ENCODE measurements at places on chromosomes 12 and 14. TPM values are rescaled to one million over a fixed set of nuclear protein-coding genes. Genes with fewer than 3 reads are reported as not detected.

DNA sequence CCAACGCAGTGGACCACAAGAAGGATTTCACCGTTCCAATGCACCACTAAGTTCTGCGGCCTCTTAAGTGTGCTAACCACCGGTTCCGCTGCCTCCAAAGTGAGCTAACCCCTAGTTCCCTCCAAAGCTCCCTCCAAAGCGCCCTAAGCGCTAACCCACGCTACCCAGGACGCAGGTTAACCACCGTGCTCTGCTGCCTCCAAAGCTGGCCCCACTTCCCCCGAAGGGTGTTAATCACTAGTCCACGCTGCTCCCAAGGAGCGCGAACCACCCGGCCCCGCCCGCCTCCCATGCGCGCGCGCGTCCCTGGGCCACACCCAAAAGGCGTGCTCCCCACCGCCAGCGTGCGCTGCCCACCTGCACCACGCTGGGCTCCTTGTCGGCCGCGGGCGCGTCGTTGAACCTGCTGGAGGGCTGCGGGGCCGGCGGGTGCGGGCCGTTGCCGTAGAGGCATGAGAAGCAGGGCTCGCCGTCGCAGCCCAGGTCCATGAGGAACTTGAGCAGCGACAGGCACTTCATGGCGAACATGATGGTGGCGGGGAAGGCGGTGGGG is 11.7 kb downstream of the FAM181A start:
- DNase-seq: no peak

- no peak for DNase-seq
These were observed 178.1 kb upstream of the DDHD1 start for GRCh38 chr14:53331247-53331646.

GRCh38 chr12:79422060-79422812 is 268.5 kb downstream of the PAWR start:
- DNase-seq: no peak

GRCh38 chr12:2490831-2491230 is 303.9 kb upstream of the FKBP4 start:
- DNase-seq: no peak

GRCh38 chr12:58811346-58811745 is 109.0 kb downstream of the LRIG3 start:
- DNase-seq: no peak

DNA sequence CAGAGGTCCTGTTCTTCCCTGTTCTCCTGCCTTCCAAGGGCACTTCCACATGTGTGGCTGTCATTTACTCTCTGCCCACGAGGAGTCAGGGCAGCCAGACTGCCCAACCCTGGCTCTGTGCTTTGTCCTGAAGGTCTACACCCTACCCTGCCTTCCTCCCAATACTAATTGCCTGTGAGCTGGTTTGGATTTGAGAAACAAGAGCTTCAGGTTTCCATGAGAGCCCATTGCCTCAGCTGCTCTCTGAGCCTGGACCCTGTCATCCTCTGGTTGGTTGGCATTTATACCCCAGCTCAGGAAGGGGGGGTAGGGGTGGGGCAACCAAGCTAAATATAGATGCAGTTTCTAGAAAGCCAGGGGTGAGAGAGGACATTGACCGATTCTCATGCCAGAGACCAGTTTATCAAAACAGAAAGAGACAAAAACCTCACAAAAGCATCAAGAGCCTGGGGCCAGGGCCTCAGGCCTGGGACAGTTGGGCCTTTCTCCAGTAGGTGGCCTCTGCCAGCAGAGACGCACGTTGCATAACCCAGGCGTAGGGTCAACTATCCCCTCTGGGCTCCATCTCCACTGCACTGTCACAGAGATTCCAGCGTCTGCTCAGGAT is 34.5 kb downstream of the VDR start:
- DNase-seq: no peak

GRCh38 chr14:57317248-57317833 is 48.6 kb downstream of the AP5M1 start:
- peak; percentile 69 for DNase-seq

DNA sequence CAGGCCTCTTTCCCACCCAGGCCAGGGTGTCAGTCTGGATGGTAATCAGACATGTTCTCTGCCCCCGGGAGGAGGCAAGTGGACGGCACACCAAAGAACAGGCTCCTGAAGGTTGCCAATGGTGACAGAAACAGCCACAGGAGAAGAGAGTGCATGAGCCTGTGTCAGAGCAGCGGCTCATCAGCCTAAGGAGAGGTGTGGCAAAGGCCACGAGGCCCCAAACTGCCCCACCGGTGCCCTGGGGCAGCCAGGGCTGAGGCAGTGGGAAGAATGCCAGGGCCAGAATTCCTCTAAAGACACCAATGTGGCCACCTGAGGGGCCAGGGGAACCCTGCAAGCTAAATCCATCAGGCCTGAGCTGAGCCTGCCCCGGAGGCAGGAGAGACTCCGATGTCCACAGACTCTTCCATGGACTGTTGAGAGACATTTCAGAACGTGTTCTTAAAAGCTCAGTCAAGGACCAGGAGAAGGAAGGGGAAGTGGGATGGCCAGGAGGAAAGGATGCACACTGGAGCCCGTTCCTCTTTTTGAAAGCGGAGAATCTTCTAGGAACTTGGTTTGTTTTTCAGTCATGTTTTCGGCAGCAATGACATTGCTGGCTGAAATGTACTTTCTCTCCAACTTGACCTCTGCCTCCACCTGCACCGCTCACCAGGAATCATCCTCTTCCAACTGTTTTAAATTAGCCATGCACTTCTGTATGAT is 176.3 kb upstream of the FKBP4 start:
- DNase-seq: no peak

DNA sequence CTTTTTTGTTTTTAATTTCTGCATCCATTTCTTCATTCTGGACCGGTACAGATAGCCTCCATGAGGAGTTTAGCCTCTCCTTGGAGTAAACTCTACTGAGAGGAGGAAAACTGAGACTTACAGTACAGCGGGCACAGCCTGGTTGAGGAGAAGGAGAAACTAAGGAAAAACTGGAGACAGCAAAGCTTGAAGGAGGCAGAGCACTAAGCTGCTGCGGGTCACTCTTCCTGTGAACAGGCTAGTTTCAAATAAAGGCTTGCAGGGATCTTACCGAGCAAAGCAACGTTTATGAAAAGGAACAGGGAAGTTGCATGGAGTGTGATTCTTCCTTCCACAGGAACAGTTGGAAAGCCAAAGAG is 348 bp upstream of the SSTR1 start:
- DNase-seq: no peak

- no peak for DNase-seq
These were observed 961.9 kb downstream of the TMEM121 start for GRCh38 chr14:106488291-106488690.

- DNase-seq: no peak
These were observed 1.4 kb upstream of the ASIC1 start for GRCh38 chr12:50055831-50056638.

GRCh38 chr12:25835385-25835784 is 123.1 kb upstream of the RASSF8 start:
- DNase-seq: no peak

- DNase-seq: no peak
These were observed 156.6 kb upstream of the EGLN3 start for GRCh38 chr14:34107441-34107840.

GRCh38 chr12:86526060-86526595 is 269.9 kb upstream of the MGAT4C start:
- no peak for DNase-seq

DNA sequence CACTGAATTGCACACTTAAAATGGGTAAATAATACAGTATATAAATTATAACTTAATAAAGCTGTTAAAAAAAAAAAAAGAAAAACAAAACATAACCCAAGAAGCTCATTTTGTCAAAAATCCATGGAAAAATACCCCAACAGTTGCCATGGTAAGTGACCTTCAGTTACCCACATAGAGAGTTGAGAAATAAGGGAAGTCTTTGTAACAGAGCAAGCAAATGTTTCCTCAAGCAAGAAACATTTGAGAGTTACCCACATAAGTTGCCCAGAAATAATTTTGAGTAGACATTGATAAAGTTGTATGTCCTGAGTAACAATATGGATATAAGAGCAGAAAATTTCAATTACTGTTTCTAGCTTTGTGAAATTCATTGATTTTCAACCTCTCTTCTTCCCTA is 227.4 kb downstream of the CCDC59 start:
- DNase-seq: no peak

DNA sequence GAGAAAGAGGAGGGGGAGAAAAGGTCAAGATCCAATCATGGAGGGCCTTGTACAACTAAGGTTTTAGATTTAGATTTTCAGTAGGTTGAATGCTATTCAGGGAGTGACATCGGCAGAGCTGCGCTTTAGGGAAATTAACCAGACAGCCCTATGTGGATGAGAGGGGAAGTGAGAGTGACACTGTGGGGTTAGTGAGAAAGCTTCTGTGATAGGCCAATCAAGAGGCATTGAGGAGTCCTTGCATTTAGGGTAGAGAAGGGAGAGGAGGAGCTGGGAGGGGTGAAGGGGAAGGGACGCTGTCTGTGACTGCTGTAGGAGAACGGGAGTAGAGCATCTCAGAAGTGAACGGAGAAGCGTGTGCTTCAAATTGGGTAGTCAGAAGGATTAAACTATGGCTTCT is 3.4 kb downstream of the HSD17B6 start:
- DNase-seq: no peak

DNA sequence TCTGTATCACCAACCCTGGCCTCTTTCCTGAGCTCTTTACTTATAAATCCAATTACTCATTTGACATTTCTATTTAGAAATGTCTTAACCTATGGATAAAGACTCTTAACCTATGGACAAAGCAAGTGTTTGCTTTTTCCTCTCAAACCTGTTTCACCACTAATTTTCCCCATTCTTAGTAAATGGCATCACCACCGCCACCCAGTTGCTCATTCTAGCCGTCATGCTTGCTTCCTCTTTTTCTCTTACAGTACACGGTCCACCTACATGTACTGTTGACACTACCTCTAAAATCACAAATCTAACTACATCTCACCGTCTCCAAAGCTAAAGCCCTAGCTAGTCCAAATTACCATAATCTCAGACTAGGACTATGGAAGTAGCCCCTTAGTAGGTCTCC is 60.0 kb downstream of the CAPS2 start:
- DNase-seq: no peak

DNA sequence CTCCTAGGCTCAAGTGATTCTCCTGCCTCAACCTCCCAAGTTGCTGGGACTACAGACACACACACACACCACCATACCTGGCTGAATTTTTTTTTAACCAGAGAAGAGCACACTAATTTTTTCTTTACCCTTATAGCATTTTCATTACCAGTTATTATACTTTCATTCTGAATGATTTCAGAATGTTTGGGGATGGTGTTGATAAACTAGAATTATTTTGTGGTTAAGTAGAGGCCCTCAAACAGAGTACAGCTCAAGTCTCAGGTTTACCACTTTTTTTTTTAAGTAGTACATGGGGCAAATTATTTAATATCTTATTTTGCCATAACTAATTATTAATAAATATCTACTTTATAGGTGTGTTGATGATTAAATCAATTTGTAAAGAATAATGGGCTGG is 86.6 kb downstream of the FUT8 start:
- no peak for DNase-seq

DNA sequence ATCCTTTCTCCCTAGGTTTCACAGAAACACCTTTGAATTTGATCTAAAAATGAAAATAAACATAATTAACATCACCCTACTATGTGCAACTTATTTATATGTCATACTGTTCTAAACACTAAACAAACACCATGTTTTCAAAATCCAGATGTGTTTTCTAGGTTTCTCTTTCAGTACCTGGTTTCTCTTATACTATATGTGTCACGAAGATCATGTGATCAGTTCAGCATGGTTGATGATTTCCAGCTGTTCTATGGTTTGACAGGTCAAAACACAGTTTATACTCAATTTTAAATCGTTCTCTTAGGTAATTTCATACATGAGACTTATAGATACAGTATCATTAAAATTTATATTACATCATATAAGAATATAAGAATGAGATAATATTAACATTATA is 373.1 kb downstream of the SOX5 start:
- no peak for DNase-seq

- DNase-seq: peak; percentile 15
These were observed 241.4 kb downstream of the BMP4 start for GRCh38 chr14:53715193-53715721.

DNA sequence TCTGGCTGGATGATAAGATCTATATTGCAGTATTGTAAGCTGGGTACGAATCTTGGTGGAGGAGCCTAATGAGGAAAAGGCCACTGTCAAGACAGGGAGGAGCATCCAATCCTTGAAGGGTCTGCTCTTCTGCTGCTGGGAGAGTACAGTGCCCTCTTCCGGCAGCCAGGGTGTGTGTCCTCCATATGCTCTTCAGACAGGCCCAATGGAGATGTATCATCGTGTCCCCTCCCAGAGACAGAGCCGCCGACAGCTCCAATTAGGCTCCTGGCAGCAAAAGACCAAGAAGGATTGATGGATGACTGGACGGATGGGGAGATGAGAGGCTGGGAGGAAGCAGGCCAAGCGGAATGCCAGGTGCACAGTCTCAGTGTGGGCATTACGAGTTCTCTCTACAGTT is 51.6 kb upstream of the PIWIL1 start:
- DNase-seq: no peak

GRCh38 chr14:60151715-60152114 is 13.5 kb downstream of the DHRS7 start:
- peak; percentile 31 for DNase-seq

SLC17A8 gene
- 0.19 TPM for polyA plus RNA-seq

HVCN1 gene
- 4.4 TPM for polyA plus RNA-seq

SLC6A12 gene
- polyA plus RNA-seq: 0.75 TPM

CD27 gene
- polyA plus RNA-seq: 0.71 TPM

AQP2 gene
- not detected for polyA plus RNA-seq

IL31 gene
- polyA plus RNA-seq: not detected

CPNE6 gene
- polyA plus RNA-seq: not detected

POLE2 gene
- 8.0 TPM for polyA plus RNA-seq

SRRM4 gene
- polyA plus RNA-seq: 0.31 TPM

CMA1 gene
- polyA plus RNA-seq: not detected

CMTM5 gene
- 1.6 TPM for polyA plus RNA-seq

All from hindlimb muscle (tissue), 1 donor.